Lung microvascular endothelial cell (primary cell): ENCODE measurements at places on chromosomes 1 and 21. TPM values are rescaled to one million over a fixed set of nuclear protein-coding genes. Genes with fewer than 3 reads are reported as not detected.

ELF3 gene
- total RNA-seq: under 0.01 TPM in 1 of 2 replicates, not detected in the other

TBCE gene
- 12.0 and 12.1 TPM in 2 replicates for total RNA-seq

GREM2 gene
- not detected in 2 replicates for total RNA-seq

ATP1A2 gene
- total RNA-seq: not detected in 2 replicates

UBL4B gene
- total RNA-seq: not detected in 2 replicates

IGSF21 gene
- total RNA-seq: not detected in 2 replicates
